Esophagus squamous epithelium (tissue), 5 donors: ENCODE measurements at places on chromosomes 6 and 20.

- no peak for DNase-seq
Observed at GRCh38 chr20:57856658-57857057, 146.8 kb upstream of the PMEPA1 start.

DNA sequence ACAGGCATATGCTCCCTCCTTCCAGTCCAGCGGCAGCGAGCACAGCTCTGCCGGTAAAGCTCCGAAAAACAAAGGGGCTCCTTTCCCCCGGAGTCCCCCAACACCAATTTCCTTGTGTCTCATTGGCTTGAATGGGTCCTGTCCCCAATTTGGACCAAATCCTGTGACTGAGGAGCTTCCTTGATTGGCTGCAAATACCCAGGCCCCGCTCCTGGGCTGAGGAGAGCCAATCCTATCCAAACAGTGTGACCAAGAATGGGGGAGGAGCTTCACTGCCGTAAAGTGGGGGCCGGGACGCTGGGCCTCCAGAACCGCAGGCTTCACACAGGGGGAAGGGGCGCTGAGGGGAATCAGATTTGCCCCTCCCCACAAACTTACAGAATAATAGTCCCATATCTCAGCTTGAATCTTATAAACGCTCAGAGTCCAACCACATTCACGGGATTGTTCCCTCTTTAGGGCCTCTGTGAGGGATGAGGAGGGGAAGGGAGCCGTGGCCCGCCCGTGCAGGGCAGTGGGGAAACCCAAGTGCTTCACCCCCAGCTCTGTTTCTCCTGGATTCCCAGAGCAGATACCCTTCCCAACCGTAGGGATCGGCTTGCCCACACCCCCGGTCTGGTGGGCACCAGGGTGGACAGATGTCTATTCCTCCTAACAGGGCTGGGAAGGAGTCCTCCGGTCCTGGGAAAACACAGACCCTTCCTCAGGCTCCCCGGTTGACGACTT lies 141.0 kb upstream of the MLN start:
- no peak for DNase-seq

DNA sequence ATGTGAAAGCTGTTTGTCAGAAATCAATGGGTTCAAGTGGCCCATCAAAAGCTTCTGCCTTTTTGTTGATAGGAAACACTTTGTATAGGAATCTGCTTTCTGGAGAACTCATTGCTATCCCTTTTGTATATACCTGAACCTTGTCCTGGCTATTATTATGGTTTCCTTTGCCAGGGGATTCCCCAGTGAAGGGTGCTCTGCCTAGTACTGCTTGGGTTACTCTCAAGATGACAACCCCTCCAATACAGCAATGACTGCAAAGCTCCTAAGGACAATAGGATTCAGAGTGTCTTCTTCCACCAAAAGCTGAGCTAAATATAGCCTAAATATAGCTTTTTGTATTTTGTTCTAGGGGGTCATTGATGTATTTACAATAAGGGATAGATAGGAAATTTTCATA lies 54.0 kb upstream of the PTPRK start:
- no peak for DNase-seq

- no peak for DNase-seq
Observed at GRCh38 chr6:168834801-168835200, 393.8 kb downstream of the SMOC2 start.

DNA sequence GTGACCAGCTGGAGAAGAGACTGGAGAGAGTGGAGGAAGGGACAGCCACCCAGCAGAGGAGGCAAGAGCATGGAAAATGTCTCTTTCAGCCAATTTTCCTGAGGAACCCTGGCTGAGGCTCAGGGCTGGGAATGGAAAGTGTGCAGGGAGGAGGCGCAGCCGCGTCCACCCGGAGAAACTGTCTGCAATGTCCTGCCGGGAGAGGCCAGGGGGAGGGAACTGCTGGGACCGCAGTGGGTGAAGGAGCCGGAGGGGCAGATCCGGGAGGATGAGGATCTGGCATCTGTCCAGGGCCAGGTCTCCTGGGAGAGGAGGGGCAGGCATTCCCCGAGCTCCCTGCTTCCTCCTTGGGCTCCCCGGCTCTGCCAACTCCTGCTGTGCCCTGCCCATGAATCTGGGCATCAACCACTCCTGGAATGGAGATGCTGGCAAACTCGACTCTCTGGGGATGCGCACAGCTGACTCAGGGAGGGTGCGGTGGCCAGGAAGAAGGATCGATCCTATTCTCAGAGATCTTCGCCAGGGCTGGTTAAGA lies 17.4 kb upstream of the HM13 start:
- DNase-seq, result no peak

DNA sequence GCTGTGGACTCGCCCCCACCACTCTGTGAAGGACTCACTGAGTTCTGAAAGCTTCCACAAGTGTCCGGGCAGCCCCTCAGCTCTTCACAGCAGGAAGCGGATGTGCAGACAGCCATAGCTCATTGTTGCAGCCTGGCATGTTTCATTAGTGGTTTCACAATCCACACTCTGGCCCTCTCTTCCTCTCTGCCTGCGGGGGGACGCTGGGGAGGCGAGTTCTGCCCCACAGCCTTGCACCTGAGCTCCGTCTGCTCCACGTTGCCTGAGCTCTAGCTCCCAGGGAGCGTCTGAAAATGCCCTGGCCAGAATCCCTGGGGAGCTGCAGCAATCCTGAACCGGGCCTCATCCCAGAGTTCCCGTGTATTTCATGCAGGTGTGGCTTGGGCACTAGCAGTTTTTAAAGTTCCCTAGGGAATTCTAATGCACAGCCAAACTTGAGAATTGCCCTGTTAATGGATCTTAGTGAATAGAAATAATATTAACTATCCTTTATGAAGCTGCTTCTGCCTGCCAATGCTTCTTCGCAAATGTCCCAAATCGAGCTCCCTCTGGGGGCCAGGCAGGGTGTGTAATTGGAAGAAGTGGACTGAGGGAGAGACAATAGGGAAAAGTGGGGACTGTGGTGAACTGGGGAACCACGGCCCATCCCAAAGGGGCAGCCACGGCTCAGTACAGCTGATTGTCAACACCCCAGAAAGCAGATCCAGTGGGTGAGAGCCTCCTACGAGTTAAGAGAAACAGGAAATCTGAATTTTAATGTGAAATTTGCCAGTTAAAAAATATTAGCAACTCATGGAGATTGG lies 51.5 kb downstream of the CTCFL start:
- no peak for DNase-seq

DNA sequence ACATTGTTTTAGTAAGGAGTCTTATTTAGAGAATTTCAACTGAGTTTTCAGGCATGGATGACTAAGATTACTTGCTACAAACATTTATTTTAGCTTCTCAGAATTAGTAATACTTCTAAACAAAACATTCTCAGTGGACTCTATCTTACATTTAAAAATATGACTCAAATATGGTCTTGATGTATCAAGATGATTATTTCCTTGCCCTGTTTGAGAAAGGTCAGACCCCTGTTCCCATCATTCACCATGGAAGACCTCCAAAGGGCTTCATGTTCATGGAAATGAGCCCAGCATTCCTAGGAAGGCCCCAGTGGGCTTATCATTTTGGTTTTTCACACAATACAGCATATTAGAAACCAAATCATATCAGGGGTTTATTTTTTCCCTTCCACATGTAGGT lies 24.6 kb upstream of the TRPC4AP start:
- DNase-seq, result no peak

- no peak for DNase-seq
Observed at GRCh38 chr6:81304466-81304865, 448.0 kb downstream of the TENT5A start.

DNA sequence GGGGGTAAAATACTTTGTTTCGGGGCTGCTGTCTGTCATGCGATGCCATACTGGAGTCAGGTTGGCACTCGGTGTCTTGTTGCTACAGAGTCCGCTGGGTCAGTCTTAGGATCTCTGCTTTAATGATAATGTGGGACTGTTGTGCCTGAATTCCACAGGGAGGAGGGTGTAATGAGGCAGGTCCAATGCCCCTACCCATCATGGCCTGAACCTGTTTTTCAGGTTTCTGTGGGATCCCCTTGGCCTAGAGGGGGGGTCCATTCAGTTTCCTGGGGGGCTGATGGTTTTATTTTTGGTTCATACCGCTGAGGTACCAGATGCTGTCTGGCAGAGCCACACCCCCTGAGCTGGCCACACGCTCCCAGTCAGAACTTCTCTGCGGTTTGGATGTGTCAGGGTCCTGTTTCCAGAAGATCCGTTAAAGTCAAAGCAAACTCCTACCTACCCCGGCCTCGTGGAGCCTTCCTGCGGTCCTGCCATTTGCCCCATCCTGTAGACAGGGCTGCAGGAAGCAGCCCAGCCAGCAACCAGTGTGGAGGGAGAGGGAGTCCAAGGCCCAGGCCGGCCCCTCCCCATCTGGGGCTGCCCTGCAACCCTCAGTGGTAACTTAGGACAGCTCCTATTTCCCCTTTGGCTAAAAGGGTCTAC lies 69.7 kb downstream of the TCP11 start:
- DNase-seq, result no peak

GRCh38 chr6:45021676-45022075 lies 306.5 kb upstream of the RUNX2 start:
- DNase-seq, result no peak

GRCh38 chr20:5818346-5818681 lies 68.1 kb downstream of the SHLD1 start:
- DNase-seq, result no peak

GRCh38 chr6:1853761-1854160 lies 244.0 kb downstream of the FOXC1 start:
- no peak for DNase-seq

GRCh38 chr6:142235791-142236190 lies 66.0 kb upstream of the ADGRG6 start:
- no peak for DNase-seq

DNA sequence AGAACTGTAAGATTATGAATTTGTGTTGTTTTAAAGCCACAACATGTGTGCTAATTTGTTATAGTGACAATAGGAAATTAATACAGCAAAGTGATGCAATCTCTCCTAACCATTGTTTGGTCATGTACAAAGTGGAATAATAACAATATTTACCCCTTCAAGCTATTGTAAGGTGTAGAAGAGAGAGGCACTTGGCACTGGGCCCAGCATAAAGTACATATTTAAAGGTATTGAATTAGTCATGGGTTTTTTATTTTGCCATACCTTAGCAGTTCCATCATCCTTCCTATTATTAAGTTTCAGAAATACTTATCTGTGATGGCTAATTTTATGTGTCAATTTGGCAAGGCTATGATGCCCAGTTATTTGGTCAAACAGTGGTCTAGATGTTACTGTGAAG lies 322.4 kb upstream of the TSHZ2 start:
- no peak for DNase-seq

DNA sequence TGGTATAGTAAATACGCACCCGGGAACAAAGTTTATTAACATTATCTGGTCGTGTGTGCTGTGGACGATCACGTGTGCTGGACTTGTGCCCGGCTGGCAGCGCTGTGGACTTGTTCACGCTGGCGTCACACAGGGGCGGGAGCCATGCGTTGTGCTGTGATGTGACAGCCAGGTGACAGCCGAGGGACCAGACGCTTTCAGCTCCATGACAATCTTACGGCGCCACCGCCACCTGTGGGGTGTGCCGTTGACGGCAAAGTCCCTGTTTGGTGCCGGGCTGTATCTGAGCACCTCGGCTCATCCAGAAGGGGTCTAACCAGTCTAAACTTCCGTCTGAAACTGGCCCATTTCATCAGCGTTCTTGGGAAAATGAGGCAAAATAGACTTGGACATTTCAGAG lies 25.2 kb downstream of the DLL1 start:
- DNase-seq, result no peak
